ENCODE measurements at places on chromosomes 11 and 22.
A peak's percentile ranks its signal among the peaks of the same experiment; 100 is the strongest.

GRCh38 chr22:33869946-33870345 lies 50.3 kb downstream of the LARGE1 start:
- no peak overlapping the region for H3K4me3 ChIP-seq
- DNase-seq: no peak
- H3K4me1 ChIP-seq: no peaks in the 10 kb centered on the region
- H3K36me3 ChIP-seq: no peaks in the 10 kb centered on the region
- H3K27me3 ChIP-seq: no peaks in the 10 kb centered on the region
- no peak overlapping the region for H3K27ac ChIP-seq

- peak overlapping the region; percentile 77 for H3K27ac ChIP-seq
- no peaks in the 10 kb centered on the region for H3K4me1 ChIP-seq
- H3K36me3 ChIP-seq: no peaks in the 10 kb centered on the region
- DNase-seq: peak; percentile 48
- no peak overlapping the region for H3K4me3 ChIP-seq
These were observed 332.2 kb downstream of the LUZP2 start for GRCh38 chr11:24828938-24829605.

DNA sequence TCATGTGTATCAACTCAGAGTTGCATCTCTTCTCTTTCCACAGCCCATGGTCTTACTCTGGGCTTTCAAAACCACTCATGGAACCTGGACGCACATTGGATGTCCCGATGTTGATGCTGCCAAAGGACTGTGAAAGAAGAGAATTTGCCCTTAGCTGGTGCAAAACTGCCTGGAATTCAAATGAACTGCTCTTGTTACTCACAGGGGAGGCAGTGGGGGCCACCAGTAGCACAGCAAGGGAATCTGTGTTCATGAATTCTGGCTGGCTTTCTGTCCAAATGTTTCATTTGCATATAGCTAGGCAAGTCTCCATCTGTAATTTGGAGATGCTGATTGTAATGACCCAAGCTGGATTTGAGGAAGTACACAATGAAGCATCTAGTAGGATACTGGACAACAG lies 24.9 kb downstream of the LMO2 start:
- no peak for DNase-seq
- no peaks in the 10 kb centered on the region for H3K4me1 ChIP-seq
- no peaks in the 10 kb centered on the region for H3K36me3 ChIP-seq
- H3K4me3 ChIP-seq: no peak overlapping the region
- H3K27me3 ChIP-seq: no peaks in the 10 kb centered on the region
- no peak overlapping the region for H3K27ac ChIP-seq

GRCh38 chr11:105315287-105315686 lies 175.7 kb upstream of the CARD18 start:
- no peak overlapping the region for H3K27ac ChIP-seq
- no peaks in the 10 kb centered on the region for H3K27me3 ChIP-seq
- H3K36me3 ChIP-seq: no peaks in the 10 kb centered on the region
- H3K4me3 ChIP-seq: no peak overlapping the region

DNA sequence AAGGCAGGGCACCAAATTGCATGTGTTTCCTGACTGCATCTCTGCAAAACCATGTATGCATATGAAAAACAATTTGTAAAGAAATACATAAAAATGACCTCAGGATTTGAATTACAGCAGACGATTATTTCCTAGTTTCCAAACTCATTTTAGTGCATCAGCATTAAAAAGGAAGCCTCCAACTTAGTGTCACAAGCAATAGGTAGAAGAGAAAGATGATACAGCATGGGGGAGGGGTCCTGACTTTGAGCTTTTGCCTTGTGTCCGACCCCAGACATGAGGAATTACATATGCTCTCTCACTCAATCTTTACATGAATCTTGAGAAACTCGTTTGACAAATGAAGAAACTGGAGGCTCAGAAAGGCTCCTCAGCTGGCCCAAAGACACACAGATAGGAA lies 294.6 kb upstream of the NARS2 start:
- H3K27ac ChIP-seq: no peak overlapping the region
- no peaks in the 10 kb centered on the region for H3K4me1 ChIP-seq
- H3K36me3 ChIP-seq: no peaks in the 10 kb centered on the region
- no peak overlapping the region for H3K4me3 ChIP-seq
- H3K27me3 ChIP-seq: no peaks in the 10 kb centered on the region

GRCh38 chr22:19599626-19600243 lies 75.5 kb upstream of the CLDN5 start:
- no peak overlapping the region for H3K27ac ChIP-seq
- no peak overlapping the region for H3K4me3 ChIP-seq
- H3K4me1 ChIP-seq: no peaks in the 10 kb centered on the region
- no peak for DNase-seq
- H3K27me3 ChIP-seq: no peaks in the 10 kb centered on the region

- H3K36me3 ChIP-seq: no peaks in the 10 kb centered on the region
- no peak overlapping the region for H3K27ac ChIP-seq
- H3K4me3 ChIP-seq: no peak overlapping the region
- no peaks in the 10 kb centered on the region for H3K4me1 ChIP-seq
These were observed 50.7 kb upstream of the LIN7C start for GRCh38 chr11:27557226-27557625.

GRCh38 chr11:128645968-128646367 lies 47.9 kb upstream of the FLI1 start:
- H3K27me3 ChIP-seq: no peaks in the 10 kb centered on the region
- no peak overlapping the region for H3K27ac ChIP-seq
- H3K4me1 ChIP-seq: no peaks in the 10 kb centered on the region

- H3K27me3 ChIP-seq: no peaks in the 10 kb centered on the region
- no peaks in the 10 kb centered on the region for H3K36me3 ChIP-seq
- no peaks in the 10 kb centered on the region for H3K4me1 ChIP-seq
These were observed 28.4 kb downstream of the YAP1 start for GRCh38 chr11:102138670-102139069.

DNA sequence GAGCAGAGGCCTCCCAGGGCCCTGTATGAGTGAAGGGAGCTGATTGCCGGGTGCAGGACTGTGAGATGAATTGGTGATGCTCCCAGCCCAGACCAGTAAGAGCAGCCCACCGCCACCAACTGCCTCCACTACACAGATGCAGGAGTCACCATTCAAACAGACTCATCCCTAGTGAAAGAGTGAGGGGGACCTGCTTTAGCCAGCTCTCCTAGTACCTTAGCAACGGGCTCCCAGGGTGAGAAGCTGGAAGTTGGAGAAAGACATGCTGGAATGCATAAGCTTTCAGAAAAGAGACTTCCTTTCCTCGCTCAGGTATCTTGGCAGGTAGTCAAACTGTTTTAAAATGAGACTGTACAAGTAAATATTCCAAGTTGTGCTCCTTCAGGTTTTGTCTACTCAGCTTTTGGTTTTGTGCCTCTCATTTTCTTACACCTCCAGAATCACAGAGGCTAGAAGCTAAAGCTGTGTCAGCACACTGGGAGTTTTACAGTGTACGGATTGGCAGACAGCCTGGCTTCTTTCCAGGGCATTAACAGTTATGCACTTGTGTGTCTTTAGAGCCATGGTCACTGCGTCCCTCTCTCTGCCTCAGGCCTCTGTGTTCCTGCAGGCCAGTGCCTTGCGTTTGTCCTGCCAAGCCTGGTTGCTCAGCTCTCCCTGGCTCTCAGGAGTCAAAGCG lies 146.2 kb downstream of the ATXN10 start:
- H3K4me1 ChIP-seq: peaks cover 8% of the 10 kb centered on the region
- no peaks in the 10 kb centered on the region for H3K27me3 ChIP-seq
- peak; percentile 87 for DNase-seq
- no peaks in the 10 kb centered on the region for H3K36me3 ChIP-seq

DNA sequence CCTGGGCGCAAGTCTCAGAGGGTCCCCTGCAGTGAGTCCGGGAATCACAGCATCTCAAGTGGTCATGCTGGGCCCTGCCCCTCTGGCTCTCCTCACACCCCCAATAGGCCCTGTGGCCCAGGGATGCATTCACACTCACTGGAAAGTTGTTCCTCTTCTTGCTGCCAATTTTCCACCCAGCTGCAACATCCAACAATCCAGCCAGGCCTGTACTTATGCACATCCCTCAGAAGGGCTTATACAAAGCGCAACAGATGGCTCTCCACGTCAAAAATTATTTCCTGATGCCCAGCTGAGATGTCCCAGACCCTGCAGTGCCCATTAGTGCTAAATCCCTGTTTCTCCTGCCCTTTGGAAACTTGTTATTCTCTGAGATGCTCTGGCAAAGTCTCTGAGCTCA lies 407.8 kb upstream of the NARS2 start:
- no peak overlapping the region for H3K4me3 ChIP-seq
- H3K36me3 ChIP-seq: no peaks in the 10 kb centered on the region
- no peaks in the 10 kb centered on the region for H3K27me3 ChIP-seq
- H3K4me1 ChIP-seq: no peaks in the 10 kb centered on the region
- H3K27ac ChIP-seq: no peak overlapping the region

- no peak for DNase-seq
- no peak overlapping the region for H3K4me3 ChIP-seq
- no peak overlapping the region for H3K27ac ChIP-seq
- H3K27me3 ChIP-seq: no peaks in the 10 kb centered on the region
- H3K4me1 ChIP-seq: no peaks in the 10 kb centered on the region
These were observed 106.9 kb downstream of the SYN3 start for GRCh38 chr22:32951076-32951806.

DNA sequence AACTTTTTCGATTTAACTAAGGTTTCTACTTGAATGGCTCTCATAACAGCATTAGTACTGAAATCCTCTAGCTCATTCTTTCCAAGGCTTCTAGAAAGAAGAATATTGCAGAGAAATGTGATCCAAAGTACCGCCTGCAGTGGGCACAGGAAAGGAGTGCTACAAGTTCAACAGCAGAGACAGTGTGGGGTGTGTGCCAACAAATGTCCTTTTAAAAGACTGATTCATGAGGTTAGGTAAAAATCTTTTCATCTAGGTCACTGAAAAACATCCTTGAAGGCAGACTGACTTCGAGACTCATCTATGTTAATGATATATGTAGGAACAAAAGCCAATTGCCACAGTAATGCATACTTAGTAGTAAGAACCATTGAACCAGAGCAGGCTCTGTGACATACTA lies 349.1 kb upstream of the PITPNB start:
- no peak overlapping the region for H3K27ac ChIP-seq
- H3K27me3 ChIP-seq: no peaks in the 10 kb centered on the region
- DNase-seq: peak; percentile 19
- H3K36me3 ChIP-seq: no peaks in the 10 kb centered on the region
- no peak overlapping the region for H3K4me3 ChIP-seq

DNA sequence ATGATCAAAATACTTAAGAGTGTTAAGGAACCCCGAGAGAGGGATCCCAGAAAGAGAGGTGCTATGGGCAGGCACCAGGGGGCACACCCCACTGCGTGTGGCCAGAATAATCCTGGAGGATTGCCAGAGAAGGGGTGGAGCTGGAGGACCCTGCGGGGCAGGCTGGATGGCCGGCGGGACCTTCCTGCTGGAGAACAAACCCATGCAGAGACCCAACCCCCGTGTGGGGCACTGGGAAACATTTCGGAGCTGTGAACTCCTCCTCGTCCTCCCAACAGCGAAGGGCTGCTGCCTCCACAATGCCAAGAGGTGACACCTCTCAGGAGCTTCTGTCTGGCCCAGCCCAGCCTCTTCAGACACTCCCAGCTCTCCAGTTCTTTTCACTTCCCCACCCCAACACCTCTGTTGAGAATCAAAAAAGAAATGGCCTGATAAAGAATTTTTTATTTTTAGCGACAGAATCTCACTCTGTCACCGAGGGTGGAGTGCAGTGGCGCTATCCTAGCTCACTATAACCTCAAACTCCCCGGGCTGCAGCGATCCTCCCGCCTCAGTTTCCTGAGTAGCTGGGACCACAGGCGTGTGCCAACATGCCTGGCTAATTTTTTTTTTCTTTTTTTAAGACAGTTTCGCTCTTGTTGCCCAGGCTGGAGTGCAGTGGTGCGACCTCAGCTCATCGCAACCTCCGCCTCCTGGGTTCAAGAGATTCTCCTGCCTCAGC lies 25.6 kb downstream of the RHOD start:
- H3K27ac ChIP-seq: no peak overlapping the region
- H3K4me1 ChIP-seq: no peaks in the 10 kb centered on the region
- no peaks in the 10 kb centered on the region for H3K27me3 ChIP-seq
- no peak for DNase-seq

- H3K27ac ChIP-seq: no peak overlapping the region
- peak; percentile 66 for DNase-seq
- peaks cover 26% of the 10 kb centered on the region for H3K4me1 ChIP-seq
- no peak overlapping the region for H3K4me3 ChIP-seq
- H3K27me3 ChIP-seq: no peaks in the 10 kb centered on the region
- no peaks in the 10 kb centered on the region for H3K36me3 ChIP-seq
These were observed 55.2 kb downstream of the PPFIBP2 start for GRCh38 chr11:7569044-7569443.

DNA sequence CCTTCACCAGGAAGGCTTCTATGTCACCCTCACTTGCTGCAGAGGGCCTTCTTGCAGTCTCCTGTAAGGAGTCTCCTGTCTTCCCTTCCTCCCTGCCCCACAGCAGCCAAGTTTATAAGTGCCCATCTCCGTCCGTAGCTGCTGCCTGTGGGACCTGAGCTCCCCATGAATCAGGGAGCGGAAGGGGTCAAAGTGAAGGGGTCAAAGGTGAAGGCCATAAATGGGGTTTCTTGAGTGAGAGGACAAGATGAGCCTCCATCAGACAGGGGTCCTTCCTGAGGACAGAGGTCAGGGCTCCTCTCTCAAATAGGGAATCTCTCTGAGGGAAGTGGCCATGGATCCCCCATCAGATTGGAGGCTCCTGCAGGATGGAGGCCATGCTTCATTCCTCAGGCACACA lies 44.4 kb downstream of the ARRB1 start:
- no peaks in the 10 kb centered on the region for H3K27me3 ChIP-seq
- no peaks in the 10 kb centered on the region for H3K36me3 ChIP-seq
- no peak for DNase-seq
- H3K27ac ChIP-seq: no peak overlapping the region
- H3K4me3 ChIP-seq: no peak overlapping the region

GRCh38 chr22:31291481-31292235 lies 630 bp downstream of the PIK3IP1 start:
- H3K36me3 ChIP-seq: no peaks in the 10 kb centered on the region
- peak overlapping the region; percentile 91 for H3K27ac ChIP-seq
- peak overlapping the region; percentile 41 for H3K4me3 ChIP-seq
- H3K4me1 ChIP-seq: no peaks in the 10 kb centered on the region
- DNase-seq: no peak

- no peak overlapping the region for H3K27ac ChIP-seq
- H3K27me3 ChIP-seq: no peaks in the 10 kb centered on the region
- peaks cover 7% of the 10 kb centered on the region for H3K36me3 ChIP-seq
- DNase-seq: no peak
These were observed 8.0 kb downstream of the SLC16A8 start for GRCh38 chr22:38075961-38076360.

GRCh38 chr22:50730013-50730891 lies 7.8 kb upstream of the ACR start:
- H3K36me3 ChIP-seq: no peaks in the 10 kb centered on the region
- no peak overlapping the region for H3K4me3 ChIP-seq
- no peaks in the 10 kb centered on the region for H3K4me1 ChIP-seq
- H3K27ac ChIP-seq: no peak overlapping the region
